ENCODE measurements at places on chromosomes 1 and 21. TPM values are rescaled to one million over a fixed set of nuclear protein-coding genes. Genes with fewer than 3 reads are reported as not detected.
A peak's percentile ranks its signal among the peaks of the same experiment; 100 is the strongest.

GRCh38 chr1:212760126-212760823 is 31.3 kb downstream of the NSL1 start:
- no peak for DNase-seq

C1orf226 gene
- 11.4 TPM for total RNA-seq

VAV3 gene
- total RNA-seq: 4.4 TPM

DNA sequence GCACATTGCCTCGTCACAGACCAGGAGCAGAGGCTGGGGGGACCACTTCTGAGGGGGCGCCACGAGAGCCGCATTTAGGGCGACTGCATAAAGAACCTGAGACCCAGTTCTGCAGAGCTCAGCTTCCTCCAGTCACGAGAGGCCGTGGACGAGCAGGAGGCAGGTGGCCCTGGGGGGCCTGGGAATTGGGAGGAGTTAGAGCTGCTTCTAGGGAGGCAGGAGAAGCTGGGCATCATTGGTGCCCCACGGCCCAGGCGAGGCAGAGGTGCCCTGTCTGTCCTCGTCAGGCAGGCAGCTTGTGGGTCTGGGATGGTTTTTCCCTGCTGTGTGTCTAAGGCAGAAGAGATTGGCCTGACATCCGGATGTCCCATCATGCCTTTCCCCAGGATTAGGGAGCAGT is 389.3 kb downstream of the CAMTA1 start:
- no peak for DNase-seq

DNA sequence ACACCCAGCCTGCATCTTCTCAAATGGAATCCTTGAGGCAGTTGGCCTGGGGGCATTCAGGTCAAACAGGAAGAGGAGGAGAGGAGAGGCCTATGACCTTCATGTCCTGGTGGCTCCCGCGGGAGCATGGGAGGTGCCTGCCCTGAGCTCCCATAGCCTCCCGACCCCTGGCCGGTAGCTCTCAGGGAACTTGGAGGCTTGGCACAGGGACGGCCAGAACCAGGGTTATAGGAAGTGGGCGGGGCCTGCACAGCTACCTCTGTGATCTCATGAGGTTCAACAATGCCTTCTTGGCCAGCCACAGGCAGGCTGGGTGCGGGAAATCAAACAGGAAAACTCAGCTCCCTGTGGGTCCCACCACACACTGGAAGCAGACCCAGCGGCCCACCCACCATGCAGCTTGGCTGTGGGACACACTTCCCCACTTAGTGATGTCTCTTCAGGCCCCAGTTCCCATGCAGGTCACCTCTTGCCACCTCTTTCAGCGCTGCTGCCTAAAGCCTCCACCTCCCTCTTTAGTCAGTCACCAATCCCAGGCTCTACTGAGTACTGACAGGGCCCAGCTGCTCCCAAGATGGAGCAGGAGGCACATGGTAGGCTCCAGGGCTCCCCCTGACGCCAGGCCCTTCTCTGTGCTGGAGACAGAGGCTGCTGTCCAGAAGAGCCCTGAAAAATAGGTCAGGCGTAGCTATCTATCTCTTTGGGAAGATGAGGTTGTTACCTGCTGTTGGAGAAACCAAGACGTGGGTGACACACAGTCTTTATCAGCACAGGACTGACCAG is at the start of gene SLFNL1:
SLFNL1 (minus strand) TSS at position 200 of the 783 bp plus-strand sequence. CDS start 1,065 bp downstream, outside the sequence.
- no peak for DNase-seq

GRCh38 chr1:84348759-84349158 is 47.3 kb downstream of the SAMD13 start:
- DNase-seq: no peak

SMCP gene
- not detected for total RNA-seq

GRCh38 chr1:911875-912739 is 11.6 kb upstream of the SAMD11 start:
- DNase-seq: peak; percentile 37

DNA sequence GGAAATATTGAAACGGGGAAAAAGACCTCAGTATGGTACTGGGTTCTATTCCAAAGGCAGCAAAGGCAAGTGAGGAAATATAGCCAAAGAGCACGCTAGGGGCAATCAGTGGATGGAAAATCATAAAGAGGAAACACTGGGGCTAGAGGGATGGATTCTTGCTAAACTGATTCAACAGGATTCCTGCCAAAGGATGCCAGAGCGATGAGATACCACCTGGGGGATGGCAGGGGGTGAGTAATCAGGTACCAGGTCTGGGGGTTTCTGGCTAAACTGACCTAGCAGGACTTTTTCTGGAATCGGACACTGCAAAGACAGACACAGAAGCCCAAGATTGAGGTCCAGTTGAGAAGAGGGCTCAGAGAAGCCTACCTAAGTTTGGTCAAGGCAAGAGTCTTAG is 6.7 kb downstream of the CHI3L2 start:
- DNase-seq: no peak

AMY1A gene
- not detected for total RNA-seq

- DNase-seq: peak; percentile 50
Observed at GRCh38 chr1:4079815-4080214, 179.7 kb upstream of the C1orf174 start.

DNA sequence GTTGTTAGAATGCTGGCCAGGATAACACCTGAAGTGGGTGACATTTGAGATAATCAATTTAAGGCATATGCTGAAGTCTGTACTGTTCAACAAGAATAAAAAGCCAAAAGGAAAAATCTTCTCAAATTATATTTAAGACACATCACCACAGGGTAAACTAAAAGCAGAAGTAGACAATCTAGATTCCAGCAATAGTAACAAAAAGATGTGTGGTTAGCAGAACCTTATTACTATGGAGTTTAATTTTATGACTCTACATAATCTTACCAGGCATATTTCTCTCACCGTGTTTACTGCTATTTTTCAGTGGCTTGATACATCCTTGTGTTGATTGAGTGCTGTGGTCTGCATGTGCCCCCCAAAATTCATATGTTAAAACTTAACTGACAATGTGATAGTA is 300.4 kb upstream of the ZP4 start:
- DNase-seq: no peak
